ENCODE measurements at places on chromosomes 7 and 10.

DNA sequence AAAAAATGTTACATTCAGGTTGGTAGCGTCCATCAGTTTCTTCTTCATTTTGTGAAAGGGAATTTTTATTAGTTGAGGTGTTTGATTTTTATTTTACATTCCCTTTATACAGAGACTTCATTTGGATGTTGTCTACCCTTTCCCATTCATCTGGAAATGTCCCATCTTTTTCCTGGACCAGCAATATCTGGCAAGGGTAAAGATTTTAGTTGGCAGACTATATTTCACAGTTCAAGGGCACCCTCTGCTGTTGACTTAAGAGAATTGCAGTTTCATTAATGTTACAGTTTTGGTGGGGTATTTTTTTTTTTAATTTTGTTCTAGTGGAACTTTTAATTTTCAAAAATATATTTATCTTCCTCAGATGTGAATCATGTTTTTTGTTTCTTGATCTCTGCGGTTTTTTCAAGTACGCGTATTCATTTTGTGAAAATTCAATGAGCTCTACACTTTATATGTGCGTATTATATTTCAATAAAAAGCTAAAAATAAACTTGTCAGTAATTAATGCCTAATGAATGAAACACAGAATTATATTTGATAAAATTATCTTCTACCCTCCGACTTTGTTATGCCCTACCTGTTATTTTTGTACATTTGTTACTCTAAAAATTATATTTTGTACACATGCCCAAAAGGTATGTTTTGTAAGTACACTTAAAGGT lies 97.9 kb upstream of the KLF14 start:
- DNase-seq, result peak; percentile 64

- DNase-seq, result no peak
These were observed 234.4 kb downstream of the ARL4A start for GRCh38 chr7:12921751-12922345.

GRCh38 chr7:27994639-27995038 lies 186.0 kb downstream of the JAZF1 start:
- DNase-seq, result peak; percentile 66

DNA sequence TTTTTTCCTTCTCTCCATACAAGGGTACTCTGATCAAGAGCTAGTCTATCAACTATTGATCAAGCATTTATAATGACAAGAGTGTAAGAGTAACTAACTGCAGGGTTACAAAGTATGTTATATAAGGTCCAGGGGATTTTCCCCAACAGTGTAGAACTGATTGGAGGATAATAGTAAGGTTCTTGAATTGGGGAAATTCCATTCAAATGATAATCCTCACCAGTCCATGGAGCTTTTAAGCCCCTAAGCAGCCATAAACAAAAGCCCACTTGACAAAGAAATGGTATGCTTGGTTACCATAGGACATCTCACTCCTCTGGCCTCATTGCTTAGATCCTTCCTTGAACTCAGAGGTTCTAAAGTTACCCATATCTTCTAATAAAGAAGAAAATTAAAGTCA lies 8.2 kb downstream of the YME1L1 start:
- DNase-seq, result no peak

DNA sequence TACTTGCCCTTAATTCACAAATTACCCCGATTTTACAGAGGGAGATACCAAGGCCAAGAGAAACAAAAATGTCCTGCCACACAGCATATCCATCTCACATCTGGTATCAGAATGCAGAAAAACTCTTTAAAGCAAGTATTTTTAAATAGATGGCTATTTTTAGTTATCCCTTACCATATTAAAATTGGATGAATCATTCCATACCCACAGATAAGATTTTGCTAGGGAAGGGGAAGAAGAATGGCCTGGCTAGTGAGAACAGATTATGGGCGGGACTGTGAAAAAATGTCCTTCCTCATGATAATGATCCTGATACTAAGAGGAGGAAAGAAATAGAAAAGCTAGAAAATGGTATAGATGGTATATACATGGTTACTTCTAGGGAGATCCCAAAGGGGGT lies 80.6 kb upstream of the GATAD1 start:
- DNase-seq, result no peak

DNA sequence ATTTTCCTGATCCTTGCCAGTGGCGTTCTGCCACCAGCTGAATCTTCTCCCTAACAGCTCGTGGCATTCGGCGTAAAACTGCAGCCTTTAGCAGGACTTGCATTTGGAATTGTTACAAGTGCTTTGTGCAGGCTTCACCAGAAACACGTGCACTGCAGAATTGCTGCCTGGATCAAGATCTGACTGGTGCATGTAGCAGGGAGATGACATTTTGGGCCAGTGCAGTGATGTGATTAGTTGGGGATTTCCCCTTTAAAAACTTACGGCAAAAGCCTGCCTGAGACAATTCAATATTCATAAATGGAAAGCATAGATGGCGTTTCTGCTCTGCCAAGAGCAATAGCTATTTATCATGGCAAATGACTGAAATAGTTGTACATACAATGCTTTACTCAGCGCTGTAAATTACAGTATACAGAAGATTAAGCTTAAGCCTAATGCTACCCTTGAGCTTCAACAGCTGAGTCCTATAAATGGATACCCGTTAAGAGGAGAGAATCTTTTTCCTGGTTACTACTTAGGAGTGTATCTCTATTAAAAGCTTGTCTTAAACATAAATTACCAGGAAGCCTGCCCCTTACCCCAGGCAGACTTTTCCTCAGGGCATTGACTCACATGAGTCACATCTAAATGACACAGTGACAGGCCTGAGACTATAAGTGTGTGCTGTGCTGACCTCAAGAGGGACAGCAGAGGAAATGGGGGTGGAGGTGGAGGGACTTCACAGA lies 106.3 kb downstream of the ATXN7L1 start:
- peak; percentile 30 for DNase-seq

DNA sequence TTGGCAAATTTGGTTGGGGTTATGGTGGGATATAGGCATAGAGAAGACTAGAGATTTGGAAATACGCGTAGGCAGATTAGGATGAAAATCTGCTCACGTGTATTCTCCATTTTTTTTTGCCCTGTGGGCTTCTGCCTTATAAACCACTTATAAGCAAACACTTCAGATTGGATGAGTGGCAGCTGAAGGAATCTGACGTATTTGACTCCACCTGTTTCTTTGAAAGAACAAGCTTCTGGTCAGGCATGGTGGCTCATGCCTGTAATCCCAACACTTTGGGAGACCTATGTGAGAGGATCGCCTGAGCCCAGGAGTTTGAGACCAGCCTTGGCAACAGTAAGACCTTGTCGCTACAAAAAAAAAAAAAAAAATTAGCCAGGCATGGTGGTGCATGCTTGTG lies 5.1 kb downstream of the STK31 start:
- DNase-seq, result no peak

- no peak for DNase-seq
These were observed 118.5 kb upstream of the DIP2C start for GRCh38 chr10:807958-808353.

GRCh38 chr10:130021383-130021950 lies 57.4 kb upstream of the EBF3 start:
- peak; percentile 89 for DNase-seq

DNA sequence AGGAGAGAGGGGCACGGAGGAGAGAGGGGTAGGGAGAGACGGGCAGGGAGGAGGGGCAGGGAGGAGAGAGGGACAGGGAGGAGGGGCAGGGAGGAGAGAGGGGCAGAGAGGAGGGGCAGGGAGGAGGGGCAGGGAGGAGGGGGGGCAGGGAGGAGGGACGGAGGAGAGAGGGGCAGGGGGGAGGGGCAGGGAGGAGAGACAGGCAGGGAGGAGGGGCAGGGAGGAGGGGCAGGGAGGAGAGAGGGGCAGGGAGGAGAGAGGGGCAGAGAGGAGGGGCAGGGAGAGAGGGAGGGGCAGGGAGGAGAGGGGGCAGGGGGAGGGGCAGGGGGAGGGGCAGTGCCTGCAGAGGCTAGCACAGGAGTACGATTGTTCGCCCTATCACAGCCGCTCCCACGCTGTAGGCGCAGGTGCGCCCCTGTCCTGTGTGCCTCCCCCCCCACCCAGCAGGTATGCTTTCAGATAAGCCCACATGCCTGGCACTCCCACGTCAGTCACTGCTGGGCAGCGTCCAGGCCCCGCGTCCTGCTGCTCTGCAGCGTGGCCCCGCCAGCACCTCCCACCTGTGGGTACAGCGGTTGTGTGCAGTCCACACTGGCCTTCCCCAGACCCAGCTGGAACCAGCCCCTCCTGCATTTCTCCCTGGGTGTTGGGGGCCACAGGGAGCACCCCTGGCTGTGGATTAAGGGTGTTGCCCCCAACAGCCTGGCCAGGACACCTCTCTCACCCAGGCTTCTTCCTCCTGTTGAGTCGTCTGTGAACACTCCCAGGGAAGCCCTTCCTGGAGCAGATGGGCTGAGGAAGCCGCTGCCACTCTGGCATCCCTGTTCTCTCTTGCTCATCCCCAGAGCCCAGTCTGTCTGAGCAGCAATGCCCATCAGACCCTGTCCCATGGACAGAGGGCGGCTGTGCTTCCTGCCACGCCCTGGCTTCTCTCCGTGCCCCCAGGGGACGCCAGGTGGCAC lies 10.8 kb downstream of the NKX6-2 start:
- no peak for DNase-seq

- DNase-seq, result no peak
These were observed 90.4 kb downstream of the TAF3 start for GRCh38 chr10:7908541-7909210.

GRCh38 chr7:30226614-30227268 lies 57.7 kb upstream of the ZNRF2 start:
- no peak for DNase-seq

- no peak for DNase-seq
These were observed 50.2 kb upstream of the PIK3CG start for GRCh38 chr7:106814887-106815286.

GRCh38 chr10:49096890-49097445 lies 18.4 kb downstream of the VSTM4 start:
- DNase-seq, result no peak

- DNase-seq, result no peak
These were observed 47.3 kb upstream of the AUTS2 start for GRCh38 chr7:69550991-69551390.

GRCh38 chr10:76408646-76409045 lies 977.2 kb downstream of the LRMDA start:
- DNase-seq, result peak; percentile 60

- DNase-seq, result no peak
These were observed 297.7 kb upstream of the SHH start for GRCh38 chr7:156109988-156110387.

DNA sequence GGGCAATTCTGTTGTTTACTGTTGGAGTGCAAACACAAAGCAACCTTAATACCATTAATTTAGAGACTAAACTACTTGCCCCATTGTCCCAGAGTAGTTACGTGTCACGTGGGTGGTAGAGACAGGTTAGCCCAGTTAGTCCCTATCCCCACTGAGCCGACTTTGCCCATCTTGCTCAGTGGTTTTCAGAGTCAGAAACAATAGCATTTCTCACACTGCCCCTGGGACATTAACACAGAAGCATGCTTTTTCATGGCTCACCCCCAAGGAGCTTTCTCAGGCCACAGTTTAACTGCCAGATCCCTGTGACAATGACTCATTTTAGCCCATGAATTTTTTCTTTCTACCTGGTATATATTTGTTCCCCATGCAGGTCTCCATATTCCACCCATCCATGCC lies 271.0 kb downstream of the POU6F2 start:
- DNase-seq, result no peak

- peak; percentile 55 for DNase-seq
These were observed 338.3 kb downstream of the CXCL12 start for GRCh38 chr10:44046605-44047004.

GRCh38 chr10:21043044-21043443 lies 145.9 kb upstream of the NEBL start:
- DNase-seq, result no peak

DNA sequence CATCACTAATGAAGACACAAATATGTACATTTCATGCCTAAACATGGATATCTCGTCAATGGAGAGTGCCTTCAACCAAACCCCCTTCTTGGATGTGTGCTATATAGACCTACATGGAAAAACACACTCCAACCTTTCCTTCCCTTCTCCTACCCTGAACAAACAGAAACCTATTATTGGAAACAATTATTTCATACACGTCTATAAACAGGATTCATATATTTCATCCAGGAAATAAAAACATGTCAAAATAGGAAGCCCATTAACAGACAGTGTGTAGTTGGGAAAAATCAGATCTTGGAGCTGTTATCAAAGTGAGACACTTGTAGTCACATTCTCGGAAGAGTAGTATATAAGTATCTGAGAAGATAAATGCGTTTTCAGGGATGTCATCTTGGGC lies 81.1 kb downstream of the NRP1 start:
- DNase-seq, result no peak

- no peak for DNase-seq
These were observed 21.9 kb downstream of the CHCHD3 start for GRCh38 chr7:133060004-133060403.

DNA sequence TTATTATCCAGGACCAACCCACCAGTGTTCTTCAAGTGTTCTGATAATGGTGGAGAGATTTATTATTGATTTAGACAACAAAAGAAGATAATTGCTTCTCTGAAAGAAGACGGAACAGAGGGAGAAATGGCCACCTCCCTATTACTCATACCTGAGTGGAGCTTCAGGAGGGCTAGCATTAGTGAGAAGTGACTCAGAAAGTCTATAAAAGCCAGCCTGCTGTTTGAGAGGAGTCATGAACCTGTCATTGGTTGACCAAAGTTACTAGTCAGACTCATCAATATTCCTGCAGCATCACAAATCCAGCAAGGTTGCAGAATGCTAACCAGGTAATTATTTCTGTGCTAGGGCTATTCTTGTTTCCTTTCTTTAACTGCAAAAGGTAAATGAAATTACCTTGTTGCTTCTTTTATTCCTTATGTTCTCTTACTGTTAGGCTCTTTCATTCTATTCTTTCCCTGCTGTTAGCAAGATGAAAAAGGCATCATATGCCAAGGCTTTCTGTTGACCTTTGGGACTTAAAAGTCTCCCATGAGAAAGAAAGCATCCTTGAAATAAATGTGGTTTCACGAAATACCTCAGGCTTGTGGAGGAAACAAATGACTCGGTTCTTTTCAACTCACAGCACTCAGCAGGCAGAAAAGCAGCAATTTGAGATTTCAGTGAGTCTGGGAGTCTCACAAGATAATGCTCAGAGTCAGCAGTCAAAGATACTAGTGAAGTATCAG lies 256.4 kb upstream of the PHYHIPL start:
- DNase-seq, result peak; percentile 66

GRCh38 chr10:106078895-106079576 lies 1085.5 kb downstream of the SORCS1 start:
- DNase-seq, result peak; percentile 17

DNA sequence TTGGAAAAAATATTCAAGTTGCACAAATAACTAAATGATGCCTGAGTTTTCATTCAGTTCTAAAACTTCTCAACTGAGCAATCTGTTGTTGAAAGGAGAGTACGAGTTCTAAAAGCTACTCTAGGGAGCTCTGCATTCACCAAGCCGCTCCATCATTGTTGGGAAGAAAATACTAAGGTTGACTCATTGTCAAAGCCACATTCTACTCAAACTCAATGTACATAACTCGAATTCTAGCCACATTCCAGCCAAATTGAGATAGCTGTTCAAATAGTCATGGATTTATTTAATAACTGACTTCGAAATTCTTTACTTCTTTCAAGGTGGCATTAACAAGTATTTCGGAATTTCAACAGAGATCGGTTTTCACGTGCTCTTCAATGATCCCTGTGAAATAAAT lies 63.4 kb downstream of the KIAA1217 start:
- no peak for DNase-seq

GRCh38 chr7:39304668-39305405 lies 261.4 kb upstream of the YAE1 start:
- DNase-seq, result no peak

- no peak for DNase-seq
These were observed 6.6 kb downstream of the AFAP1L2 start for GRCh38 chr10:114397651-114398145.

GRCh38 chr7:21106296-21106732 lies 319.6 kb upstream of the SP8 start:
- no peak for DNase-seq

- DNase-seq, result no peak
These were observed 45.0 kb downstream of the MRC1 start for GRCh38 chr10:17854044-17854652.

Measured in AG08395 (cell line).